ENCODE measurements at places on chromosomes 12 and 14. TPM values are rescaled to one million over a fixed set of nuclear protein-coding genes. Genes with fewer than 3 reads are reported as not detected.

- peak; percentile 58 for DNase-seq
Observed at GRCh38 chr12:104722601-104723534, 235.2 kb downstream of the SLC41A2 start.

DNA sequence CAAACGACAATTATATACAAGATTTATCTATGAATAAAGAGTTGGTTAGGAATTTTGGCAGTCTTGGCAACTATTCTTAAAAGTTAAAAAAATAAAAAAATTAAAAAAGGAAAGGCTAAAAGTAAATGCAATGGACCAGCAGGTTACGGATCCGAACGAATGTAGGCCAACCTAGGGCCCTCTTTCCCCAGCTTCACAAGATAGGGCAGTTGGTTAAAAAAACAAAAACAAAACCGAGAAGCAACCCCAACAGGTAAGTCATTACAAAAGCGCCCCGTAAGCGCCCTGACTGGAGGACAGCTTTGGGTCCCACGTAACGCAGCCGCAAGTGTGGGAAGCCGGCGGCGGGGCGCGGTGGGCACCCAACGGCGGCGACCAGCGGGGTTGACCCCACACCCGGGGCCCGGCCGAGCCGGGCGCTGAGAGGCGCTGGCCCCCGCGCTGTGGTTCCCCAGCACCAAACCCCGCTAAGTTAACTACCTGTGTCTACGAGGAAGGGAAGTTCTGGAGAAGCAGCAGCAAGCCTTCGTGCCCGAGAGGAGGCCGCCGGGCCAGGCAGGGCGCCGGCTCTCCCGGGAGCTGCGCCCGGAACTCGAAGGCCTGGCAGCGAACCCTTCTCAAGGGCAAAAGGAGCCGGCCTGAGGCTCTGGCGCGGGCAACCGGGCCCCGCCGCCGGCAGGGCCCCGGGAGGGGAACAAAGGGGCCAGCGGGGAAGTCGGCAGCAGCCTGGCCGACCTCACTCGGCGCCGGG, 882 bp downstream of the HECTD1 start:
- no peak for DNase-seq

GRCh38 chr12:33752854-33753253, 269.4 kb upstream of the ALG10 start:
- DNase-seq = no peak

DNA sequence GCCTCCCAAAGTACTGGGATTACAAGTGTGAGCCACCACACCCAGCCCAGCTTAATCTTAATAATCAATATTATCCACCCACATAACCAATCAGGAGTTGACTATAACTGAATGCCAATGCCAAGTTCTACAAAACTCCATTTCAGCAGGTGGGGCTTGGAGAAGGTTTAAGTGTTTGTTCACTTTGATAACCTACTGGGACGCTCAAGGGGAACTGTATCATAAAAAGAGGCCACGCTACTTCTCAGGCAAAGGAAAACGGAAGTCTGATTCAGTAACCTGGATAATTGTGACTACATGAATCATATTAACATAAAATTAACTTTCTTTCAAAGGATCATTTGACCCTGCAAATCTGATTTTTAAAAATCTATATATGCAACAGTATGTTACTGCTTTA, 179.2 kb downstream of the BCAT1 start:
- DNase-seq = no peak

DNA sequence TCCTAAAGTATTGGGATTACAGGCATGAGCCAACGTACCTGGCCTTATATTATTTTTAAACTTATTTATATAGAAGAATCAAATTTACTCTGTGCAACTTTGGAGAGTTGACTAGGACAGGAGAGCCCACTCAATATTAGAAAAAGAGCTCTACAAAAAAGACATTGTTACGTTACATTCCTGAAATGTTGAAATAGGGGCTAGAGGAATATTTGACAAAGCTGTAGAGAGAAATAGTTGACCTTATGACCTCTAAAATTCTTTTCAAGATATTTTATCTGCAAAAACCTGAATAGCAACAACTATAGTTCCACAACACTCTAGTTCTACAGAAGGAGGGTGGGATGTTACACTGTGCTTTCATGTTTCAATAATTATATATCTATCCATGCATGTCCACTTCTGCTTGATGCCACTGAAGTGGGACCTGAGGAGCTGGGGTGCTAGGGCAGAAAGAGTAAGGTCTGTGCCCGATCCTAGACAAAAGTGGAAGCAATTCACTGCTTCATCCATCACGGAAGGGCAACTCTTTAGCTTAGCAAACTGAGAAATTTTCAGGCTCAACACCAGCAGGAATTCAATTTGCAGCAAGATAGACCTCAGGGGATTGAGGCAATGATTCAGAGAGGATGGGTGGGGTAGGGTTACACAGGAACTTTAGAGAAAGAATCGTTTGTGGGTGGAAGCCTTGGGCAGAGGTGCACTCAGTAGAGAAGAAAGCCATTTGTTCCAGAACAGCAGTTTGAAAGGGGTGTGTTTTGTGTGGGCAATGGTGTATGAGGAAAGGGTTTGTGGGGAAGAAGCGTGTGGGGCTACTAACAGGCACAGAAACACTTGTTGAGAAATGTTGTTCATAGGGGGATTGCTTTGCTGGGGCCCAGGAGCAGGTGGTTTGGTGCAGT, 16.0 kb upstream of the RNASE10 start:
- DNase-seq = peak; percentile 59

- DNase-seq = no peak
Observed at GRCh38 chr12:6083601-6084000, 40.9 kb downstream of the VWF start.

DNA sequence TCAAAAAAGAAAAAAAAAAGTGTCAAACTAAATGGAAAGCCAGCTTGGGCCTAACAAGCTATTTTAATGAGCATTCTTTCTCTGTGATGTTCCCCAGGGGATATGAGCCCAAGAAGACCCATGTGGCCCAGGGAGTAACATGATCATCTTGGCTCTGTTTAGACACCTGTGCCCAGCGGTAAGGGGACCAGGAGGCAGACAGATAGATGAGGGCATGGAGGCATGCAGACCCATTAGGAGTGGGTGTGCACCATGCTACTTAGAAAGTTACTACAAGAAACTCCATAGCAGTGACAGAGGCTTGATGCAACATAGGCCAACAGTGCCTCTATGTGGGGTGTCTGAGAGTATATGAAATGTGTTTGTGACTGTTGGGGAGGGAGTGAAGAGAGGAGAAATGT, 3.1 kb upstream of the CREBL2 start:
- no peak for DNase-seq

DNA sequence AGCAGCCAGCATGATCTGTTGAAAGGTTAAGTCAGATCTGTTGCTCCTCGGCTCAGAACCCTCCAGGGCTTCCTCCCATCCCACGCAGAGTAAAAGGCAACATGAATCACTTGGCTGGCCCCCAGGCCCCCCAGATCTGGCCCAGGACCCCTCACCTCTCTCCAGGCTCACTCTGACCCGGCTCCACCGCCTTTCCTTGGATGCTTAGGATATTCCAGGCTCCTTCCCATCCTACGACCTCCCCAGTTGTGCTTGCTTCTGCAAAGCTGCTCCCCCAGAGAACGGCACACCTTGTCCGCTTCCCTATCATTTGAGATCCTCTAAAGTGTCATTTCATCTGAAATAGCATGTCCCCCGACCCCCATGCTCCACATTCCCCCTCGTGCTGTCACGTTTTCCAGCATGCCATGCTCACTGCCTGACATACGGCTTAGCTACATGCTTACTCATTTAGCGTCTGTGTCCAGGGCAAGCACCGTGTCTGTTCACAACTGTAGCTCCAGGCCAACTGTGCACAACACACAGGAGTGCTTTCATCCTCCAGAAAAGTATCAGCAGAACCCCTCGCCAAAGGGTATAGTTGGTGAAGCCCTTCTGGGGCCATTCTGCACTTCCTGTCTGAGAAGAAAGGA, 33.6 kb upstream of the BDKRB2 start:
- no peak for DNase-seq

- no peak for DNase-seq
Observed at GRCh38 chr14:62631176-62631575, 414.1 kb downstream of the KCNH5 start.

GRCh38 chr12:119096429-119097202, 82.1 kb upstream of the HSPB8 start:
- no peak for DNase-seq

GRCh38 chr12:118334939-118335567, 37.7 kb downstream of the TAOK3 start:
- no peak for DNase-seq

DNA sequence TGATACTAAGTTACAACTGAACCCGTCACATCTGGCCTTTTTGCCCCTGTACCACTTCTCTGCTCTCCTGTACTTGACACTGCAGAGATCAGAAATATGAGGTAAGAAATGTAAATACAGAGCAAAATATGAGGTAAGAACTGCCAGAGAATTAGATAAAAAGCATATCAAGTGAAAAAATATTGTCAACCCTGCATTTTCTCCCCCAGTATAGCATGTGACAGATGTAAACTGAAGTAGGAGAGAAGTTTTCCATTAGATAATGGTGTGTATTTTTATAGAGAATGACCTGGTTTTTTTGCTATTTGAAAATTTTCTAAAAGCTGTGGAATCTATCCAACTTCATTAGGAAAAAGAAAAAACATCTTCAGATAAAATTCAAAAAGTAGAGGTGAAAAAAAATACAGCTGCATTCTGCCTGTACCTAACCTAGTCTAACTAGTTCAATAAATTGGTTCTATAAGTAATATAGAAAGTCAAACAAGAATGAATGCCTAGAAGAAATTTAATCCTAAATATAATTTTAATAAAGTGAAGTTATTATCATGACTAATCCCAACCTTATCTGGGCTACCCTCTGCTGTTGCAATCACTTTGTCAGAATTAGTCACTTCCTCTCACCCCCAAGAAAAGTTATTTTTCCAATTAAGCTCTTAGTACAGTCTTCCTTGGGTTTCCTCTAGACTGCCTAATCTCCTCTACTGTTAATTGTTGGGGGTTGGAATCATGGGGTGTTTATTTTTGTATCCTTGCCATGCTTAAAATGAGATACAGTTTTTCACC, 210.0 kb downstream of the RASSF9 start:
- no peak for DNase-seq

KRT80 gene
- not detected for total RNA-seq

KRT82 gene
- not detected for total RNA-seq

PTHLH gene
- total RNA-seq = not detected

ANHX gene
- not detected for total RNA-seq

SLC8A3 gene
- 0.07 TPM for total RNA-seq

TSPAN11 gene
- not detected for total RNA-seq

BICDL1 gene
- total RNA-seq = 41.5 TPM

CD69 gene
- 44.8 TPM for total RNA-seq

Measured in B cell (primary cell).